Epithelial cell of prostate (primary cell): ENCODE measurements at places on chromosomes 4 and X.
A peak's percentile ranks its signal among the peaks of the same experiment; 100 is the strongest.

DNA sequence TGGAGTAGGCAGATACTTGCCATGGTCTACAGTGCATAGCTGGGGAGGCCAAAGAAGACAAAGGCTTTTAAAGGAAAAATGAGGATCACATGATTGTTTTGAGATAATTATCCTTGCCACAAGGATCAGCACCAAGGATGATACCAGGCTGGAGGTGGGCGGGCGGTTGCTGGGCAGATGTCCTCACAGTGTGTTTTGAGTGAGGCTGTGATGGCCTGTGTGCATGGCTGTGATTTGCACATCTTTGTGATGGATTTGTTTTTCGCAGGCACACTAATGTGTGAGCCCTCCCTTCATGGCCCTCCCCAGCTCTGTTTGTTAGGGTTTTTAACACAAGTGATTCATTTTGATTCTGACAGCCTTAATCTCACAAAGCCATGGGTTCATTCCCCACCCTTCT lies 46.8 kb downstream of the RGS12 start:
- DNase-seq, result no peak

- no peak for DNase-seq
Observed at GRCh38 chr4:181176306-181176705, 1066.9 kb upstream of the TENM3 start.

DNA sequence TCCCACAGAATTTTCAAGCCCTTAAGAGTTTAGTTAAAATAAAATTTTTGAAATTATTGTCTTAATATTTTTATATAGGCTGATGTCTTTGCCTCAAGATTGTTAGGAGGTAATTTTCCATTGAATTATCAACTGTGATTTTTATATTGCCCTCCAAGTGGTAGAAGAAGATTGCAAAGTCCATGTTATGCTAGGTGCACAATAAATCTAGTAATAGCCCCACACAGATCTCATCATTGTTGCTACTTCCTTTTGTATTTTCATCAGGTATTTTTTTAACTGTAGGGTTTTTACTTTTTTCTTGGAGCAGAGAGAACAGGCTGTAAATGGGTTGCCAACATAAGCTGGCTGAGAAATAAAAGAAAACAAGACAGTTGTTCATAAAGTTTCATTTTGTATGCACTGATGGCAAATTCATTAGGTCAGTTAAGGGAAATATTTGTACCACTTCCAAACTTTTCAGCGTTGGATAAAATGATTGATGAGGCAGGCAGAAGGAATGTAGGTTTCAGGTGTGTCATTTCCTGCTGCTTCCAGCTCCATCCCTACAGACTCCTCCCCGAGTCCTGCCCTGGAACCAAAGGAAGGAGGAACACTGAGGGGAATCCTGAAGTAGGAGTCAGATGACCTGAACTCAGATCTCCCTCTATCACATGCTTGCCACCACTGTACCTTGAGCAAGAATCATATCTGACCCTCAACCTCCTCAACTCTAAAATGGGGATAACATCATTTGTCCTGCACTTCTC lies 105.5 kb downstream of the PRRG1 start:
- peak; percentile 10 for DNase-seq

DNA sequence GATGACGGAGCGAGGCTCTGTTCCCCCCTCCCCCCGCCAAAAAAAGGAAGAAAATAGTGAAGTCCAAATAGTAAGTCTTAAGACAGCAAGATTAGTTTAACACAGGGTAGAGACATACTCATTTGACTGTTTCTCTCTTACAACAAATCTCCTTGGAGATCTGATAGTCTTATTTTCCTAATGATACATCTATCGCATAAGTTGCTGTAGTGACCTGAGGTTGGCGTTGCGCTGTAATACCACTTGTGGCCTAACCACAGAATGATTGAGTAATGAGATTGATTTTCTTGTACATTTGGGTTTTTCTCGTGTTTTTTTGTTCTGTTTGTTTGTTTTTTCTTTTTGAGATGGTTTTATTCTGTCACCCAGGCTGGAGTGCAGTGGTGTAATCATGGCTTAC lies 27.2 kb downstream of the OCIAD1 start:
- DNase-seq, result no peak
